AML-193 (cell line): ENCODE measurements at places on chromosomes 11 and 22.

DNA sequence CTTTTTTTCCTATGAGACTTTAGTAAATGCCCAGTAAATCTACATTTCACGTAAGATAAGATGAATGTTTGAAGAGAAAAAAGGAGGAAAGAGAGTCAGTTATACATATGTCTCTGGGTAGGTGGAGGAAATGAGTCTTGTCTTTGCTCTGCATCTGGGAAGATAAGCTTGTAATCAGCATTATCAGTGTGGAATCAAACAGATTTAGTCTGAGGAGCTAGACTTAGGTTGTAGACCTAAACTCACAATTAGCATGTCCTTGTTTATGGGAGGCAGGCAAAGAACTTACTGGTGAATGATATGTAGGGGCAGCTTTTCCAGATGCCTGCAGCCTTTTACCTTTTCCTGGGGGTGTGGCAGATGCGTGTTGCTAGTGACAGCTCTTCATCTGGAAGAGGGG, 962.3 kb downstream of the TBC1D22A start:
- DNase-seq, result no peak

- DNase-seq, result no peak
Measured at GRCh38 chr11:86116386-86116726, 47.5 kb upstream of the PICALM start.

GRCh38 chr11:111631666-111632039, 29.4 kb downstream of the SIK2 start:
- no peak for DNase-seq

DNA sequence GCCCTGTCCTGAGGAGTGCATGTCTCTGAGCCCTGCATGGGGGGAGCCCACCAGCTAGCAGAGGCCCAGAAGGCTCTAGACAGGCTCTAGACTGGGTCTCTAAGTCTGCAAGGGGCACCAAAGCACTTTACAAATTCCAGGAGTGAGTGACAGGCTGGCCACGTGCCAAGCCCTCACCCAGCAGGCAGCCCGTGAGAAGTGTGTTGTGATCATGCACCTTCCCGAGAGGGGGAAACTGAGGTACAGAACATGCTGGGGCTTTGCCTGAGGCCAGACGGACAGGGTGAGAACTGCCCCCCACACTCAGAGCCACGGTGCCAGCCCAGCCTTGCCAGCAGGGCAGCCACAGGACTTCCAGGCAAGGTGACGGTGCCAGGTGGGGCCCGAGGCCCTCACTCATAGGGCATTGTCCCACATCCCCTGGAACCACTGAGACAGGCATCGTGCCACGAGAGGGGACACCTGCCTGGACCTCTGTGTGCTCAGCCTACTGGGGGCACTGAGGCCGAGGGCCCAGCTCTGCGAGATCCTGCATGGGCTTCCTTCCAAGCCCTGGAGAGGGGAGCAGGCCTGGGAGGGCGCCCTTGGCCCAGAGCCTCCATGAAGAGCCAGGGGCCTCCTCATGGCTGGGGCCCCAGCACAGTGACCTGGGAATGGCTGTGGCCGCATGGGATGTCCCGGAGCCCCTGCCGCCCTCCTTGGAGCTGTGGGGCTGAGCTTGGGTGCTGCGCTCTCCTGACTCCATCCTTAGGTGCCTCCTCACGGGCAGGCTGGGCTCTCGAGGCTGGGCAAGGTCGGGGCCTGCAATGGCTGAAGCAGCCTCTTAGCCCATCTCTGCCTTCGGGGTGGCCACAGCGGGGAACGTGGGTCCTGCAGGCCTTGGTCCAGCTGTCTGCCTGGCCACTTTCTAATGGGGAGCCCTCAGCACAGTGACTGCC, 121.5 kb downstream of the KCNQ1OT1 start:
- DNase-seq, result no peak

DNA sequence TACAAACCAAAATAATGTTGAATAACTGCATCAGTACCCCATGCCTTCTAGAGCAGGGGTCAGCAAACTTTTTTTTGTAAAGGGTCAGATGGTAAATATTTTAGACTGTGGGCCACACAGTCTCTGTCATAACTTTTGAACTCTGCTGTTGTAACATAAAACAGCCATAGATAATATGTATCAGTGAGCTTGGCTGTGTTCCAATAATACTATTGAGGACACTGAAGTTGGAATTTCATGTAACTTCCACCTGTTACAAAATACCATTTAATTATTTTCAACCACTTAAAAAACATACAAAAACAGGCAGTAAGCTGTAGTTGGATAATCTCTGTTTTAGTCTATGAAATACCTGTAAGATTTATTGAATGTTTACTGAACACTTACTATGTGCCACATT, 55.2 kb downstream of the PICALM start:
- no peak for DNase-seq

DNA sequence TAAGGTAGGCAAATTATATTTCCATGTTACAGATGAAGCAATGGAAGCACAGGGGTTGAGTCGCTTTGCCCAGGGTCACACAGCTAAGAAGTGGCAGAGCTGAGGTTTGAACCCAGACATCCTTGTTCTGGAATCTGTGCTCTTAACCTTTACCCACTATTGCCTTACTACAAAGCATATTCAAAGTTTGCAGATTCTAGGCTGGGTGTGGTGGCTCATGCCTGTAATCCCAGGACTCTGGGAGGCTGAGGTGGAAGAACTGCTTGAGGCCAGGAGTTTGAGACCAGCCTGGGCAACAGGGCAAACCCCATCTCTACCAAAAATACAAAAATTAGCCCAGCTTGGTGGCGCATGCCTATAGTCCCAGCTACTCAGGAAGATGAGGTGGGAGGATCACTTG, 27.8 kb upstream of the TFIP11 start:
- no peak for DNase-seq

- no peak for DNase-seq
Measured at GRCh38 chr11:12005476-12005875, 3.0 kb downstream of the DKK3 start.

DNA sequence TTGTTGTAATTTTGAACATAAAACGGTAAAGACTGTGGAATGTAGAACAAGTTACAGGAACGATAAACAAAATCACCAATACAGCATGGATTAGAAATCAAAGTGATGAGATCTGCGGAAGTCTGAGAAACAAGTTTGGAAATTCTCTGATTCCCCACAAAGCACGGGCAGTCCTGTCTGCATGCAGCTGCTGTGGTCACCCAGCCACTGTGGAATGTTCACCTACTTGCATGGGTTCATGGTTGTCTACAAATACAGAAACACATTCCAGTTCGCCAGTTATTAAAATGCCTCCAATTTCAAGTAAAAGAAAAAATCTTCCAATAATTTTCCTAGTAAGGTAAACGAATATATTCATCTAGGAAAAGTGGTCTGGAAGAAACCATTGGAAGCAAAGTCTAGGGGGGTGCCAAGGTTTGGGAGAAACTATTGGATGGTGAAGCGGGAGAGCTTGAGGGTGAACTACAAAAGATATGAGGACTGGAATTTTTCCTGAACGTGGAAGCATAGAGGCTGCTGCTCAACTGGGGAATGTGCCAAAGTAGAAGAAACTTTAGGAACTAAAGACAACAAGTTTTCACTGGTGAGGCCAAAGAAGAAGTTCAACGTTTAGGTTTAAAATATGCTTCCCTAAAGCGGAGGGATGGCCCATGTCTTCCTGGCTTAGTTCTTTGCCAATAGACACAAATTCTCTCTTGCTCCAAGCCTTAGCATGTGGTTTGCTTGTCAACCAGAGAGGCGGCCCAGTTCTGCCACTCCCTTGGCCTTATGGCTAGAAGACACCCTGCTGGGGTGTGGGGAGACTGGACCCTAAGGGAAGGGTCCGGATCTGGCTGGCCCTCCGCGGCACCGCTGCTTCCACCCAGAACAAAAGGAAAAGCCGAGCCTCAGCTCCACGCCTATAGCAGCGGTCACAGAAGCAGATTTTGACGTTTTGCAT, 70.2 kb downstream of the CTTN start:
- no peak for DNase-seq

GRCh38 chr11:64743591-64744543, at the start of gene RASGRP2:
TSS of gene RASGRP2 (minus strand) at chr11:64744142. CDS start at chr11:64742866, 1,276 bp downstream.
- DNase-seq, result peak; percentile 75

DNA sequence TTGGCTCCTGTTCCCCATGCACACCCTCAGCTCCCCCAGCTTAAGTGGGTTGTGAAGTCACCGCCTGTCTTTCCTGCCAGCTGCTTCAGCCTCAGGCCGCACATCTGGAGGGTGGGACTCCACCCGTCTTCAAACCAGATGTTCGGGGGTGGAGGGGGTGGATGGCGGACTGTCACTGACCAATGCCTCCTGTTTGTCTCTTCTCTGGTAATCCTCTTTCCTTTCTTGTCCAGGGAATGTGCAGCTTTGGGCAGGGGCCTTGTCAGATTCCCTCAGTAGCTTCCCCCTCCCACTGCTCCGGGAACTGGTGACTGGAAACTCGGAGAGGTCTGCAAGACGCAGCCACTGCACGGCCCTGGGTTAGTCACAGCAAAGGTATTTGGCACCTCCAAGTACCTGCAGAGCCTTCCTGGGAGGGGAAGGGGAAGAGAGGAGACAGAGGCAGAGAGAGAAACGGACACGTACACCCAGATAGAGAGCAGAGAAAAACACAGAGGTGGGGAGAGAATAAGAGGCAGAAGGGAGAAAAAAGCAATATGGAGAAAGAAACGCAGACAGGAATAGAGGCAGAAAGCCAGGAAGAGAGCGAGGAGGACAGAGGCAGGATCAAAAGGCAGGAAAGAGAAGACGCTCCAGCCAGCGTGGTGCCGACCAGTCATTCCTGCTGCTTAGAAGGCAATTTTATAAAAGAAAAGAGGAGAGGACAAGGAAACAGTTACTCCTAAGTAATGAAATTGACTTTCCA, 56.1 kb upstream of the TIMP3 start:
- no peak for DNase-seq

DNA sequence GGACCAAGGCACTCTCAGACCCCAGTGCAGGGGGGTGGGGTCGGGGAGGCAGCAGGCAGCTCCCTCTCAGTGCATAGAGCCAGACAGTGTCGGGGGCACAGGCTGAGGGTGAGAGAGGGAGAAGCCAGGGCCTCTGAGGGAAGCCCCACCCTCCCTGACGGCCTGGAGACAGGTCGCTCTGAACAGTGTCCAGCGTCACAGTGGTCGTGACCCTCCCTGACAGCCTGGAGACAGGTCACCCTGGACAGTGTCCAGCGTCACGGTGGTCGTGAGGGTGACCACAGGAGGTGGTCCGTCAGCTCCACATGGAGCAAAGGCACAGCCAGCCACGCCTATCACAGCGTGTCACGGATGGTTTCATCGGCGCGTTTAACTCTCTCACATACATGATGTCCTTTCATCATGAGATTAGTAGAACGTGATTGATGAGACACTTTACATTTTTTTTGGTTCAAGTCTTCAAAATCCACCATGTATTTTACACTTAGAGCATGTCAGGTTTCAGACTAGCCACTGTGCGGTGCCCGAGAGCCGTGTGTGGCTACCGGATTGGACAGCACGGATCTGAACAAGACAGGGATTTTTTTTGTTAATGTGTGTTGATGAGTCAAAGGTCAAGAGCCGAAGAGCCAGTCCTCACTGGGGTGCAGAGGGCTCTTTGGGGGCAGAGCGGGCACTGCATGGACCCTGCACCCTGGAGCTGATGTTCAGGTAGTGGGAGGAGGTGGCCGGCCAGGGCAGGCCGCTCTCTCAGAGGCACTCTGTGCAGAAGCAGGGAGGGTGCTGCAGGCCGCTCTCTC, 23.9 kb upstream of the PANX2 start:
- DNase-seq, result no peak

- DNase-seq, result no peak
Measured at GRCh38 chr22:50418624-50419023, 56.2 kb downstream of the SBF1 start.

GRCh38 chr11:128116447-128116846, 470.9 kb downstream of the ETS1 start:
- DNase-seq, result no peak

DNA sequence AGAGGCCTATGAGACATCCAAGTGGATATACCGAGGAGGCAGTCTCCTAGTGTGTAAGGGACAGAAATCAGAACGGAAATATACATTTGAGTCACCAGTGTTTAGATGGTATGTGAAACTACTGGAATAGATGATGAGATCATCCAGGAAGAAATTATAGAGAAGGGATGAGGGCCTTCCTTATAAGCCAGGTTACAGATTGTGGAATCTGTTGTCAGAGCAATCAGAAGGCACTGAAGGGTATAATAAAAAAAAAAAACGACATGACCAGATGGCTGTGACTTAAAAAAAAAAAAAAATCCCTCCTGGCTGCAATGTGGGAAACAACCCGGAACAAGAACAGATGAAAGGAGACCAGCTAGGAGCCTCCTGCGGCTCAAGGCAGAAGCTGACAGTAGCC, 2.7 kb downstream of the MAJIN start:
- DNase-seq, result no peak

- no peak for DNase-seq
Measured at GRCh38 chr22:23168391-23169042, 11.8 kb upstream of the BCR start.

- no peak for DNase-seq
Measured at GRCh38 chr11:126461996-126462395, 106.5 kb downstream of the ST3GAL4 start.

DNA sequence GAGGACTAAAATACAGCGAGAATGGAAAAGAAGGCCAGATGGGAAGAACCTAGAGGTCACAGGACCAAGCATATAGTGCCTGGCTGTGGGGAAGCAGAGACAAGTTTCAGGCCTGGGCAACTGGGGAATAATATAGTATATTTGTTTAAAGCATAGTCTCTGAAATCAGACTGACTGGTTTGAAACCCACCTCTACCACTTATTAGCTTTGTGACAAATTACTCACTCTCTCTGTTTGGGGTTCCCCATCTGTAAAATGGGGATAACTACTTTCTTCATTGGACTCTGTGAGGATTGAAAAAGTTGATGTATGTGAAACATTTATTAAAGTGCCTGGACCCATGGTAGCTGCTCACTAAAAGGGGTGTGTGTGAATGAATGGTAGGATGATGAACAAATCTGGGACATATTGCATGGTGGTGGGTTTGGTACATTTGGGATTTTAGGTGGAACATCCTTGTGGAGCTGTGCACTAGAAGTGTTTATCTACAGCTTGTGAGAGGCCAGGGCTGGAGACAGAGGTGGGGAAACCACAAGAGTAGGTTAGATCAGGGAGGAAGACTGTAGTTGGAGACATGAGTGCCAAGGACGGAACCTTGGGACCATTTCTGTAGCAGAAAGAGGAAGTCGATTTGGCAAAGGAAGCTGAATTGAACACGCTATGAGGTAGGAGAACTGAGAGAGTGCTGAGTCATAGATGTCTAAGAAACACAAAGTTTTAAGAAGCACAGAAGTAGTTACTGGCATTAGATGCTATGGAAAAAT, 52.6 kb downstream of the SWAP70 start:
- DNase-seq, result peak; percentile 96

- DNase-seq, result peak; percentile 57
Measured at GRCh38 chr11:64844330-64845128, at the start of gene CDC42BPG. TSS of gene CDC42BPG (minus strand) at chr11:64844653. CDS start at chr11:64844569, 84 bp downstream.

DNA sequence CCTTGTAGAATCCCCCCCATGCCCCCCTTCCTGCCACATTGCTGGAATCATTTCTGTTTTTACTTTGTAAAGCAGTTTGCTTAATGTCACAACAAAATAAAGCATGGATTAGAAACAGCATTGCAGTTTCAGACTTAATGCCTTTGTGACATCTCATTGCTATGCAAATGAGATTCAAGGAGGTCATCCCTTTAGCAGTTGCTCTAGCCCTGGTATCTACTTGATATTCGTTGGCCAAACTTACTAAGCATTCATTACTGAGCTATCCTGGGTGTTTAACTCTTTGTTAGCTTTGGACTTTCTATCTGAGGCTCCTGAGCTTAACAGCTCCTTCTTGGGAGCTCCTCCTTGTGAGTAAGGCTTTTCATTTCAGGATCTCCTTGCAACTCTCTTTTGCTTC, 16.3 kb downstream of the FAT3 start:
- DNase-seq, result no peak

GRCh38 chr11:33703788-33704187, 3.2 kb upstream of the C11orf91 start:
- no peak for DNase-seq

GRCh38 chr11:32172848-32173834, 82.3 kb downstream of the RCN1 start:
- DNase-seq, result no peak
